ENCODE measurements at places on chromosomes 4 and X.

GRCh38 chr4:169163947-169164668, 106.6 kb downstream of the SH3RF1 start:
- no peak for DNase-seq

DNA sequence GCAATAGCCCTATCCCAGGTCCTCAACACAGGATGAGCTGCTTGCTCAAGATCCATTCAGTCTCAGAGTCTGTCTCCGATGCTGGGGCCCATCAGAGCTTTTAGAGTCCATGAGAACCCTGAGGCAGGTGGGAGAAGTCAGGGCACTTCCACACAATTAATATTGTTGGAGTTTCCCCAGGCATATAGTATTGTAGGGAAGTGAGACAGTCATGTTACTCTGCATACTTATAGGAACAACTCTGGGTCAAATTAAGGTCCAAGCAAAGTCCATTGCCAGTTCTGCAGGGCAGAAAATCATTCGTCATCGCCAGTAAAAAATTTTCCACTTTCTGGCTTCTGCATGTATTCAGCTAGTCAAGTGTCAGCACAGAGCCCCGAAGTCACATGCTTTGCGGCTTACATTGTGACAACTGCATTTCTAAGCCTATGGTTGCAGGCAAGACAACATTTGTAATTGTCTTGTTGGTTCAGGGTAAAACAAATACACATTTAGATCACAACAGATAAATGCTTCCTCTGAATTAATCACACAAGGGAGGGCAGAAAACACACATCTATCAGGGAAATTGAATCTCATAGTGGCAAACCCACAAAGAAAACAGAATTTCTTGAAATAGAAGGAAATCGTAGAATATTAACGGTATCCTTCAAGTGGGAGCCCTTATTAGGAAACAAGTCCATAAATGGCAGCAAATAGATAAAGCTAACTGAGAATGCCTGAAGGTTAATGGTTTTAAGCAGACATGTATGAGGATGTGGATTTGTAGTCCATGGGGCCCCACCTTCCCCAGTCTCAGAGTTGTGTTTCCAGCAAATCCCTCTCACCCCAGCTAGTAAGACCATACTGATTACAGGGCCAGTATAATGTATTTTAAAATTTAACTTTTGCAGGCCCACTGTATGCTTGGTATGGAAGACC, 412.1 kb upstream of the RASGEF1B start:
- DNase-seq, result no peak

DNA sequence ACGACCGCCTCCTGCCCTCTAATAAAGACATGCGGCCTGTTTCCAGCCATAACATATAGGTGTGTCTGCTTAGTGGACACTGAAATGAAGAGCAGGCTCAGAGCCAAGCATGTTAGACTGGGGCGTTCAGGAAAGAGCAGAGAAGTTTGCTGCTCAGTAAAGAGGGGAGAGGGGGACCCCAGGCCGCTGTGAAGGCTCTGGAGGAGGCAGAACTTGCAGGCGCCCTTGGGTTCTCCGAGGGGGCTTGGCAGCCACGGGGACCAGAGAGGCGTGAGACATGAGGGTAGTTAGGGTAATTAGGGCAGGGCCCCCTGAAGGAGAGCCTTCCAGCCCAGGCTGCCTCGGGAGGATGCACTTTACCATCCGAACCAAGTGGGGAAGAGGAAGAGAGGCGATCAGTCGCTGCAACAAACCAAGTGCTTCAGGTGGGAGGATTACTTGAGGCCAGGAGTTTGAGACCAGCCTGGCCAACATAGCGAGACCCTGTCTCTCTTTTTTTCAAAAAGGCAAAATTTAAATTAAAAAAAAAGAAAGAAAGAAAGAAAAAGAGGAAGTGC, 46.6 kb upstream of the CDKN2AIP start:
- DNase-seq, result no peak

DNA sequence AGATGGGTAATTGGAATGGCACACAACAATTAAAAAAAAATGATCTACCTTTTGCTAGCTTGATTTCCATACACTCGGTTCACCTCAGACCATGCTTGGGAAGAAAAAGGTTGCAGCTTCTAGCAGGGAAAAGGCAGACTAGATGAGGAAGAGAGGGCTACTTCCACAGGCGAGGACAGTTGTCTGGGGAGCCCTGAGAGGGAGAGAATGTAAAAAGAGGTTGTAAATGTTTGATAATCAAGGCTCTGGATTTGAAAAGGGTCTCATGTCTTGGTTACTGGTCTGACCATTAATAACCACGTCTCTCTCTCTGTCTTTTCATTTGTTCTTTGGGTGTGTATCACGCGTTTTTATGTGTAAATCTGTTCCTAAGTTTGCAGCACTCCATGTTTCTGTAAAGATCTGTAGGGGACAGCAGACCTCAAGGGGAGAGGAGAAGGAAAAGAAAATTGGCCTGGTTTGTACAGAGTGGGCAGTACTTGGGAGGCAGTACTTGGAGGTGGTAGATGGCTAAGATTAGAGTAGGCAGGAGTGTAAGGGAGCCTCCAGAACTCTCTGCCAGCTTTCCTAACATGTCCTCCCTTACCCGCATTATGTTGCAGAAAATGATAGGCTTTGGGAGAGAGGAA, 750 bp downstream of the ARMCX5 start:
- DNase-seq, result no peak

- no peak for DNase-seq
Observed at GRCh38 chrX:13123857-13124345, 79.5 kb upstream of the FAM9C start.

GRCh38 chr4:40225497-40225896, 28.7 kb downstream of the RHOH start:
- DNase-seq, result no peak

GRCh38 chrX:106170318-106170717, 2.2 kb downstream of the PWWP3B start:
- no peak for DNase-seq

GRCh38 chr4:113677325-113677724, 84.2 kb downstream of the CAMK2D start:
- DNase-seq, result no peak

DNA sequence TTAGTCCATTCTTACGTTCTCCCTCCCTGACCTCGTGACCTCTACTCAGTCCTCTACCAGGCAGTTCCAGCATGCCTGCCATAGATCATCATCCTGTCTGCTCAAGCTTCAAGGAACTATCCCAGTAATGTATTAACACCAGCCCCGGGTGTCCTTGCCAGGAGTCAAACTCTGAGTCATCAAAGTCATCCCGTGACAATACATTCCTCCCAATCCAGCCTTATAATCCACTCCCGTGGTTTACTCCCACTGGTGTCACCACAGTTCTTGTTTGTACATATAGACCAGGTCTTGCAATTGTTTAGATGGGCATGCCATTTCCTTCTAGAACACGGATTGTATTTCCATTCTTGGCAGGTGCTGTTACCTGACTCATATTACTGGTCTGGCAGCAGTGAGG, 68.7 kb upstream of the TAB3 start:
- no peak for DNase-seq

GRCh38 chr4:111618908-111619307, 526.3 kb upstream of the FAM241A start:
- no peak for DNase-seq

- DNase-seq, result no peak
Observed at GRCh38 chrX:17553961-17554482, 179.0 kb downstream of the NHS start.

DNA sequence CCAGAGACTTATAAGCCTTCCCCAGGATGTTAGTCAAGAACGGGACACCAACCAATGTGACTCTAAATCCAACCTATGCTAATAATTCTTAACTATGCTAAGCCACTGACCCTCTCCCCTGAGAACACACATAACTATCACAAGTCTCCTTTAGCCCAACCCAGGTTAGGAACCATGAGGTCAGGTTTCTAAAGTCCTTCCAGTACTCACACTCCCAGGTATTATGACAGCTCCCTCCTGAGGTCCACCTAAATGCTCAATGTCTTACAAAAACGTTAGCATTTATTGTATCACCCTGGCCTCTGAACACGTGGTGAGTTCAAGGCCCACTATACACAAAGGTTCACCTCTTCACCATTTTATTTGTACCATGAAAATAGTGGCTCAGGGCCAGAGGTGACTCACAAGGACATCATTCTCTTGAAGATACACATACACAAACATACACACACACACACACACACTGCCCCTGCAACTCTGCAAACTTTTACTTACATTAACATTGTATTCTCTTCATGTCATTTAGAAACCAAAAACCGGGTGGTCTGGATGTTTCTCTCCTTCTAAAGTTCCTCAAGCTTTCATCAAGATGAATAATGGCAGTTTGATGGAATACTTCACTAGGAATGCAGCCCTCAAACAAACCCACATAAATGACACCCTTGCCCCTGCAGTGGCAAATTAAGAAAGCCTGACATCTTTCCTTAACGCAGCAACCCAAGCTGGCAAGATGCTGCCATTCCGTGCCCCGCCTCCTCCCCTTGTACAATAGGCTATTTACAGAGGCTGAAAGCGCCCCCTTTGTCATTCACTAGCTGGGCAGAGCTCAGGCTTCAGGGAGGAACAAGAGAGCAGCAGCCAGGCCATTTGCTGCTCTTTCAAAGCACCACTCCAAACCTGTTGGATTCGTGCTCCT, 17.7 kb downstream of the ACSL1 start:
- no peak for DNase-seq

GRCh38 chrX:132933170-132933569, 25.3 kb downstream of the HS6ST2 start:
- no peak for DNase-seq

DNA sequence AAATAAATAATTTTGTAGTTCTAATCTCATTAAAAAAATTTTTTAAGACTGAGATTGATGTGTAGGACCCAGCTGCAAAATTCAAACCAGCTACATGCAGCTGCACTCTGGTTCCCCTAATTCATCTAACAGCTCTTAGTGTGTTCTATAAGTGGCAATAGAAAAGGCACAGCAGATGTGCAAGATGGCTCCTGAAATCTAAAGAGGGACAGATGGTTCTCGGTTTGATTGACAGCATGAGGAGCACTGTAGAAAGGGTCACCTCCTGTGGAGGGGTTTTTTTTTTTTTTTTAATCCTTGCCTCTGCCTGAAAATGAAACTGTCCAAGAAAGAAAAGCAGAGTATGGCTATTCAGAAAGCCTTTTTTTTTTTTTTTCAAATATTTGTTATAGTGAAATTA, 16.9 kb upstream of the OCIAD1 start:
- peak; percentile 27 for DNase-seq

DNA sequence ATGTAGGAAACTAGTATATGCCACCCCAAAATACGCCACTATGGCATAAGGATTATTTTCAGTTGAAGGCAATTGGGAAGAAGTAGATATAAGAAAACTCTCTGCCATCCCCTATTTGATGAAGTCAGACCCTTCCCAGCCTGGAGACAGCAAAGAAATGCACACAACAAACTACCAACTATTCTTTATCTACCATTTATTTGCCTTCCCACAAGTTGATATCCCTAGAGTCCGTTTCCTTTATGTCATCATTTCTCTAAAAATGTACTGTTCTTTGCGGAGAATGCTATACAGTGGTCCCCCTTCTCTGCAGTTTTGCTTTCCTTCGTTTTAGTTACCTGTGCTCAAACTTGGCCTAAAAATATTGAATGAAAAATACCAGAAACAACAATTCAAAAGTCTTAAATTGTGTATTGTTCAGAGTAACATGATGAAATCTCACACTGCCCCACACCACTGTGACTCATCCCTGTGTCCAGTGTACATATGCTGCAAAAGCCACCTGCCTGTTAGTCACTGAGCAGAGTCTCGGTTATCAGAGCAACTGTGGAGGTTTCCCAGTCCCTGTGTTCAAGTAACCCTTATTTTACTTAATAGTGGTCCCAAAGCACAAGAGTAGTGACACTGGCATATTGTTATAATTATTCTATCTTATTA, 152.3 kb downstream of the WDFY3 start:
- DNase-seq, result no peak

- DNase-seq, result no peak
Observed at GRCh38 chrX:129823115-129823514, 20.6 kb downstream of the ZDHHC9 start.

DNA sequence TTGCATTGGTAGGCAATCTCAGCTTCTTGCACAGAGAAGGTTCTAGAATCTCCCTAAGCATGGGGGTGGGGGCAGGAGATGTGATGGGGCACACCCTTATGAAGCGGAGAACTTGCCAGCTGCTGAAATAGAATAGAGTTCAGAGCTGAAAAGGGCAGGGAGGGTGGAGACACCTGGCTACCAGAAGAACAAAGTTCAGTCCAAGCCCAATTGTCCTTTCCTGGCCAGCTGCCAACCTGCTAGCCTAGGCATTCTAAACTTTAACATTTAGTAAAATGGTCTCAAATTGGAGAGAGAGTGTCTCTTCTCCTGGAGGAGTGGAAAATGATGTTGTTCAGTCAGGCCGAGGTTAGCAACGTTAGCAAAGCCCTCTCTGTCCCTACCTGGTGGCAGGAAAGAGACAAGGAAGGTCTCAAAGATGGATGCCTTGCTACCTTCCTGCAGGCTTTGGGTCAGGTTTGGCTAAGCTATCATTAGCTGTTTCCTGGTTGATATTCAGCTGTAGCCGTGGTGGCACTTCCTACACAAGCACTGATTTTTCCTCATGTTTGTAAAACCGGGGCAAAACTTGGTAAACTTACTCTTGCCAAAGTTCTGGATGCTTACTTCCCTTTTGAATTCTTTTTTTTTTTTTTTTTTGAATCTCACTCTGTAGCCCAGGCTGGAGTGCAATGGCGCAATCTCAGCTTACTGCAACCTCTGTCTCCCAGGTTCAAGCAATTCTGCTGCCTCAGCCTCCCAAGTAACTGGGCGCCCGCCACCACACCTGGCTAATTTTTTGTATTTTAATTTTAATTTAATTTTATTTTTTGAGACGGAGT, 34.7 kb upstream of the NYX start:
- DNase-seq, result no peak

GRCh38 chrX:94743478-94743877, 1069.5 kb downstream of the FAM133A start:
- no peak for DNase-seq

DNA sequence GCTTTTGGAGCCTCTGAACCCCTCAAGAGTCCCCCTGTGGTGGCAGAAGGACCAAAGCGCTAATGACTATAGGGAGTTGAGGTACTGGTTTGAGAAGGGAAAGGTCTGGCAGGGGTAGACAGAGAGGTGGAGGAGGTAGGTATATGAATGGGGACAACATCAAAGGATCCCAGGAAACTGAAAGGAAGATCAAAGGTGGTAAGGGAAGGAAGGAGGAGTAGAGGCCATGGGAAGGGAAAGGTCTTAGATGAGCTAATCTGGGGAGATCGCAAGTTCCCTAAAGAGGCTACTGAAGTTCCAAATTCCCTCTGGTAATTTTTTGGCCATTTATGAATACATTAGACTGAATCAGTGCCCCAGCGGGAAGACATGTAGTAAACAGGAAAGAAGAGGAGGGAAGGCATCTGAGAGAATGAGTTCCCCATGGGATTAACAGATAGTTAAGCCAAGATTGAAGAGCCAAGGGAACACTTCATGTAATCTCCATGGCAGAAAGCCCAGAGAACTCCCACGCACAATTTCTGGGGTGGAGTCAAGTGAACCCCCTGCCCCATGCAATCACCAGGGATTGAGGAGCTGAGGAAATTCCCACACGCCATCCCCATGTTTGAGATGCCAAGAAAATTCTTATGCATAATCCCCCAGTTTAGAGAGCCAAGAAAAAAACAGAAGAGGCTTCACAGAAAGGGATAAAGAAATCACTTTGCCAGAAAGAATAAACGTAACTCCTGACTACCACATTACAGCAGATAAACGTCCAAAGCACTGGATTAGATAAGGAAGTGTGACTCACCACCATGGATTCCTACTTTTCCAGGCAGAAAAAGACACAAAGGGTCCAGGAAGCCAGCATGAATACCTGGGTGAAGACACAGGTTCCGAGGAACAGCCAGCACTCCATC, 25.8 kb downstream of the ZNF630 start:
- no peak for DNase-seq
